Hematopoietic multipotent progenitor cell (in vitro differentiated cells): ENCODE measurements at places on chromosomes 13 and 19. TPM values are rescaled to one million over a fixed set of nuclear protein-coding genes. Genes with fewer than 3 reads are reported as not detected.

DNA sequence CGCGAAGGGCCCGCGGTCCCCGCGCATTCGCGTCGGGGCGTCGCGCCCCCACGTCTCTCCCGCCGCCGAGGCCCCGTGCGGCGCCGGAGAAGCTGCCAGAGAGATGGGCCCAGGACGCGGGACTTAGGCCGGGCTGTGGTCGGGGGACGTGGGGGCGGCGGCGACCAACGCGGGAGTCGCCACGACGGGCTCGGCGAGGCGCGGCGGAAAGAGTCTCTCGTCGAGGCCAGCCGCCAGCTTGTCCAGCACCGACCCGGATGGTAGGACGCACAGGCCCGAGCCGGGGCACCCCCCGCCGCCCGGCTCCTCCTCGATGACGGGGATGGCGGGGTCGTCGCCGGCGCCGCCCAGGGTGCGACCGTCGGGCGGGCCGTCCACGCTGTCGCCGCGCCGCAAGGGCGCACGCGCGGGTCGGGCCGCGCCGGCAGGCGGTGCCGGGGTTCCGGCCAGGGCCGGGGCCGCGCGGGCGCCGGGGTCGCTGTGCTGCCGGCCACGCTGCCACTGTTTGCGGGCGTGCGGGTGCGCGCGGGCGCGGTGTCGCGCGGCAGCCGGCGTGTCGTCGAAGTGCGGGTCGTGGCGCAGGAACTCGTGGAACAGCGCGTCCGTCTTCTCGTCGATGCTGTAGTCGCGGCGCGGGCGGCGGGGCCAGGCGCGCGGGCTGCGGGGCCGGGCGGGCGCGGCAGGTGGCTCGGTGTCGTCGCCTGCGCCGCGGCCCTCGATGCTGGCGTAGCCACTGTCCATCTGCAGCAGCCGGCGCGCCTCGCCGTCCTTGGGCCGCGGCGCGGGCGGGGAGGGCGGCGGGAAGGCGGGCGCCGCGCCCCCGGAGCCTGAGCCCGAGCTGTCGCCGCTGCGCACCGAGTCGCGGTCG, 8.5 kb downstream of the CBARP start:
- no peak for DNase-seq

- no peak for DNase-seq
These were observed 58.7 kb downstream of the SLC15A1 start for GRCh38 chr13:98693756-98694155.

GRCh38 chr19:46494146-46494940, 1.3 kb downstream of the PNMA8B start:
- DNase-seq, result no peak

DNA sequence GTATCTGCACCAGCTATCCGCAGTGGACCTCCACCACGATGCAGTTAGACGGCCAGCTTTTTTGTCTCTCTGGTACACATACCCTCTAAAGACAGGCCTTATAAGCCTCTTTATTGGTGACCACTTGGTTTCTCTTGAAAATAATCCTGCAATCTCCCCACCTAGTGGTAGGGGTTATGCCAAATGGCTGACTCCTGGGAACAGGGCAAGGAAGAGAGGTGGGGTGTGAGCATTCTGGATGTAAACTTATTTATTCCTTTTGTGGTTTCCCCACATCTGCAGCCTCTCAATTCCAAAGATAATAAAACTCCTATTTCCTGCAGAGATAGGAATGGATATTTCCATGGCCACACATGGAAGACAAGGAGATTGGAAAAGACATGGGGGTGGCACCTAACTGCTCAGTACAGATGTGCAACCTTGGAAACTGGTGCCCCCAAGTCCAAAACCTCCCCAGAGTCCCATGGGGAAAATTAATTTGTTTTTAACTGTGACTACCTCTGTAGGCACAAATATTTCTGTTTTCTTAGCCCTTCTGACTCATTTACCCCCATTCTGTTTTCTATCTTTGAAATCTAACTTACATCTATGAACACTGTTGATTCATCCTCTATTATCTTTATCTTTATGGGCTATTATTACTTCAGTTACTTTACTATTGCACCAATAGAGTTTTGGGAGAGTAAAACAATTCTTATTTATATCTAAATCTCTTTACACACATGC, 112.7 kb upstream of the TSHZ3 start:
- no peak for DNase-seq

GRCh38 chr19:14540741-14541525, 11.5 kb downstream of the TECR start:
- DNase-seq, result no peak

DNA sequence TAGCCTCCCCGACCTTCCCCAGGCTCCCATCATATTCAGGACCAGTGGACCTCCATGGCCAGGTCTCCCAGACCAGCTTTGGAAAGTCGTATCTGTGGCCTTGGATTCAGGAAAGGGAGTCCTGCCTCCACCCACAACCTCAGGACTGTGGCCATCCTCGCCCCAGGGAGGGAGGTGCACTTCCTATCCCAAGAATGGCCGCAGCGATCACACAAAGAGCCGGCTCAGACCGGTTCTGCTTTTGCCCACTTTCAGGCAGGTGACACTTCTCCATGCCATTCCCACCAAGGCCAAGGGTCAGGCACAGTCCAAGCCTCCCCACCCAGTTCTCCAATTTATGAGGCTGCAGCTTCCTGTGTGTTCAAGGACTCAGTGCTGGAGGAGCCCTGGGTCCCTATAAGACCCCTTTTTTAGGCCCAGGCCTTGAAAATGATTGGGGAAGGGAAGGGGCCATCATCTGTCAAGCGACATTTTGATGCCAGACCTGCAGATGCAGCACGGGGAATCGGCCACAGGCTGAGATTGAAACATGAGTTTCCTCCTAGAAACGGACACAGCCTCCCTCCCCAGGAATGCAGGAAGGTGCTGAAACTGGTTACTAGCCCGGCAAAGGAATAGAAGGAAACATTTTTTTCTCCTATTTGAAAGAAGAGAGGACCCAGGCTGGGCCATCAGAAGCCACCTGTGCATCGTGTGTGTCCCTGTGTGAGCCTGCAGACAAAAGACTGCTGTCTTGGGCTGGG, 65.6 kb upstream of the USE1 start:
- DNase-seq, result no peak

GRCh38 chr19:47614021-47614295, 5.0 kb downstream of the BICRA start:
- DNase-seq, result no peak

GRCh38 chr13:19159181-19159580, 22.4 kb downstream of the TUBA3C start:
- no peak for DNase-seq

DNA sequence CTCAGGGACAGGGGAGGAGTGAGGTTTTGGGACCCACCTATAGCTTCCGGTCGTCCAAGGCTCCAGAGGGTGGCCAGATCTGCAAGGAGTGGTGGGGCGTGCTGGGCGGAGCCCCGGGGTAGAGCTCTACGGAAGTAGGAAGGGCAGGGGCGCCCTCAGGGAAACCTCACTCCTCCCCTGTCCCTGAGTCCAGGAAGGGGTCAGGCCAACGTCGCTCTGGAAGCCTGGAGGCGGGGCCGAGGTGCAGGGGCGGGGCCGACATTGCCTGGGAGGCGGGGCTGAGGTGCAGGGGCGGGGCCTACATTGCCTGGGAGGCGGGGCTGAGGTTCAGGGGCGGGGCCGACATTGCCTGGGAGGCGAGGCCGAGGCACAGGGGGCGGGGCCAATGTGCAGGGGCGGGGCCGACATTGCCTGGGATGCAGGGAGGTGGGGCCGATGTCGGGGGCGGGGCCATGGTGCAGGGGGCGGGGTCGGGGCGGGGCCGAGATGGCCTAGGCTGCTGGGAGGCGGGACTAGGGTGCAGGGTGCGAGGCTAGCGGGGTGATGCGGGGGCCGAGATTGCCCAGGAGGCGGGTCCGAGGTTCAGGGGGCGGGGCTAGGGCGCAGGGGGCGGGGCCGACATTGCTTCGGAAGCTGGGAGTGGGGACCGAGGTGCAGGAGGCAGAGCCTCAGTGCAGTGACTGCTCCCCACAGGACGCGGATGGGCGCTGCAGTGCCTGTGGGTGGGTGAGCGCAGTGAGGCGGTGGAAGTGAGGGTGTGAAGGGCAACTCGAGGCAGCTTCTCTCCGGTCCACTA, 4.9 kb upstream of the PALM start:
- peak; percentile 90 for DNase-seq

- DNase-seq, result no peak
These were observed 917.6 kb downstream of the PCDH9 start for GRCh38 chr13:66312312-66313087.

GRCh38 chr13:108915095-108915633, 285.8 kb downstream of the MYO16 start:
- DNase-seq, result peak; percentile 52

GRCh38 chr13:114264886-114265611, 16.4 kb upstream of the UPF3A start:
- no peak for DNase-seq

DNA sequence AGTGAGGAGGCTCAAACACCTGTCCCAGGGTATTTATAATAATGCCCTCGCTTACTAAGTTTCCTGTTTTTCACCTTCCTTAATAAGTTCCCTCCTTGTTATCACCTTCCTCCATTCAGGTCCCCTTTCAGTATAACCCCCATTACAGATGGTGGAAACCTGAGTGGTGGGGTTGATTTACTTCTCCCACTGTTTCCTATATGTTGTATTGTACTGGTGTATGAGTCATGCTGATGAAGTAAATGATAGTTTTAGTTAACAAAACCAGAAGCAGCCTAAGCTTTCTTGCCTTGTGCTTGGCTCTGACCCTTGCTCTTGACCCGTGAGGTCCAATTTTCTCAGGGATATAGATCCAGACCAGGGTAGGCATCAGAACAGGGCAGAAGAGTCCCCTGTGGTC, 22.3 kb upstream of the TNFSF11 start:
- DNase-seq, result peak; percentile 21

DNA sequence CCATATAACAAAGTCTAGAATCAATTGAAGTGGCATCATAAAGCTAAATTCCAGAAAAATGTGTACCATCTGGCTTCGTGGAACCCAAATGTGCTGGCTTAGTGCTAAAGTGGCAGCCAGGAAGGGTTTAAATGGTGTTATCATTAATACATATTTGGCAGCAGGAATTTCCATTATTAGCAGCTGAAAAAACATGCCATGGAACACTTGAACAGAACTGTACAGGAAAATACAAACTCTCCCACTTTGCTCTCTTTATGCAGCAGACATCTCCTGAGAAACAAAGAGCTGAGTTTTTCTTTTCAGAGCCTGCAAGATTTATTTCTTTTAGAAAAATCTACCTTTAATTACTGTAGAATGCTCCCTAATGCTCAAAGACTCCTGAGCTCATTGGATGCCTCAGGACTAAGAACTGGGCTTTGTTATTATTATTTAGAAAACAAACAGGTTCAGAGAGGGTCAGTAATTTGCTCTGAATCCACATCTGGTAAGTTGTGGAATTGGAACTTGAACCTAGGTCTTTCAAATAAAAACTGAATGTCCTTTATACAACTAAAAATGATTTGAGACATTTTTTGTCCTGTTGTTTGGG, 179.0 kb downstream of the LACC1 start:
- DNase-seq, result no peak

DNA sequence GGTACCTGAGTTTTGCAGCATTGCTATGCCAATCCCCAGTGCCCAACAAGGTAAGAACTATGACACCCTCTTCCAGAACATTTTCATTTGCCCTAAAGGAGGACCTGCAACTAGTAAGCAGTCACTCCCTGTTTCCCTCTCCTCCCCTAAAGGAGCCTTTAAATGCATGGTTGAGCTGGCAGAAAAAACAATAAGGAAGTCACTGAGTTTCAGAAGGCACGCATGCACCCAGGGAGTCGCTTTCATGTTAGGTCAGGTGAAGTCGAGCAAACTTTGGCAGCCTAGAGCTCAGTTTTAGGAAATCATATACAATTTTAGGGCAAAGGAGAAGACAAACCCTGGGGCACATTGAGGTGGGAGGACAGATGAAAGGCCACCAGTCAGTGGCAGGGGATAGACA, 11.8 kb downstream of the NLRP11 start:
- no peak for DNase-seq

DNA sequence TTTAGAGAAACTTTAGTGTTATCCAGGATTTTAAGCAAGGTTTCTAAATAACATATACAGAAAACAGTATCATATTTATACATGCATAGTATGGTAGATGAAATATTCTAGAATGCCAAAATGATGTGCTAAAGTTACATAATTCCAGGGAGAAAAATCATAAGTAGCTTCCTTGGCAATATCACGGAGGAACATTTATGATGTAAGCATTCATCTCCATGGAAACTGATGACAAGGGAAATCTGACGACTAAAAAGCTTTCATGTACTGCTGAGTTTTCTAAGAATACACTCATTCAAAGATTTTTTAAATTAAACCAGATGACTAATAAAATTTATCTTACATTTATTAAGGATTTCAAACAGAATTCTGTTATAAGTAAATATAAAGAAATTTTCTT, 4.7 kb downstream of the TEX30 start:
- no peak for DNase-seq

- no peak for DNase-seq
These were observed 116.4 kb downstream of the RFC3 start for GRCh38 chr13:33934343-33934742.

DNA sequence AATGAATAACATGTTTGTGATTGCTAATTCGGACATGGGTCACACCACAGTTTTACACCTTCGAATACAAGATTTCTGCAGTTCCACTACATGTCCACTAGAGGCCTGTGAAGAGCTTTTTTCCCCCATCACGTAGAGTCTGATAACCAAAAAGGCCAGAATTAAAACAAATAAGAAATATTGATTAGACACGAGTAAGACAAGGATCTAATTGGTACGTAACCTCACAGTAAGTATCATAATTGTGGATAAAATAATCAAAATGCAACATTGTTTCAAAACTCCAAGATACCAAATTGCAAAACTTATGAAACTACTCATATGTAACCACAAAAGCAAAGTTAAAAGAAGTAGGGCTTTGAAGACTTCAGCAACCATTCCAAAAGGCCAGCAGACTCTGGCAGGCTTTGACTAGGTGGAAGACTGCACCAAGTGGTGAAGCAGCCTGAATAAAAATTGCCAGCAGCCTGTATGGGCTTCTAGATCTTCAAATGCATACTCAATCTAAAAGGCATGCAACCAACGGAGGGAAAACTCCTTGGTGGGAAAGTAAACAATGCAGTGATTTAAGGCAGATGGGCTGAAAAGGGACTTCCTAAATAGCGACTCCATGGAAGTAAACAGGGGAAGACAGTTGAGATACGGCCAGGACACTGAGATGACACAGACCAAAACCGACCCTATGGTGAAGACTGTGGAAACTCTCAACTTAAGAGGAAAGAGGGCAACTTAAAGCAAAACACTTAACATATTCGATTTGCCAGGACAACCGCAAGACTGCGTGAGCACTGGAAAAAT, 56.7 kb downstream of the STARD13 start:
- no peak for DNase-seq

- DNase-seq, result no peak
These were observed 7.1 kb upstream of the ACTN4 start for GRCh38 chr19:38640368-38640767.

GRCh38 chr19:17411801-17412200, 6.4 kb upstream of the BST2 start:
- DNase-seq, result no peak

The PROZ gene
- total RNA-seq, result not detected

The DZIP1 gene
- 0.27 TPM for total RNA-seq

The DMPK gene
- total RNA-seq, result 1.1 TPM

The ENOX1 gene
- total RNA-seq, result 0.54 TPM

The CXCL17 gene
- total RNA-seq, result not detected

The ZNF507 gene
- total RNA-seq, result 5.9 TPM

The KLK12 gene
- not detected for total RNA-seq
